ENCODE measurements at places on chromosomes 4 and X.

DNA sequence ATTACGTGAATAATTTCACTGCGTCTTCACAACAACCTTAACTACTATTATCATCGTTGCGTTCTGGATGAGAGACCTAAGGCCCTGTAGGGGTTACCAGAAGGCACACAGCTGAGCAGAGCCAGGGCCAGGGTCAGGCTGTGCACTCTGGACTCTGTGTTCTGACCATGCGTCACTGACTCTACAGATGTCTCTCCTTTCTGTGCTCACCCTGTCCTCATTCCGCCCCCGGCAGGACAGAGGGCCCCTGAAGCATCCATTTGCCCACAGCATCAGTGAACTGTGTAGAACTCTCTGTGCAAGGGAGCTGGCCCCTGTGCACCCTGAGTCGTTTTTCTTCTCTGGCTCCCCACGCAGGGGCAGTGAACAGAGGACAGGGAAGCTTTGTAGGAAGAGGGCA, 21.3 kb downstream of the GPKOW start:
- no peak for DNase-seq

DNA sequence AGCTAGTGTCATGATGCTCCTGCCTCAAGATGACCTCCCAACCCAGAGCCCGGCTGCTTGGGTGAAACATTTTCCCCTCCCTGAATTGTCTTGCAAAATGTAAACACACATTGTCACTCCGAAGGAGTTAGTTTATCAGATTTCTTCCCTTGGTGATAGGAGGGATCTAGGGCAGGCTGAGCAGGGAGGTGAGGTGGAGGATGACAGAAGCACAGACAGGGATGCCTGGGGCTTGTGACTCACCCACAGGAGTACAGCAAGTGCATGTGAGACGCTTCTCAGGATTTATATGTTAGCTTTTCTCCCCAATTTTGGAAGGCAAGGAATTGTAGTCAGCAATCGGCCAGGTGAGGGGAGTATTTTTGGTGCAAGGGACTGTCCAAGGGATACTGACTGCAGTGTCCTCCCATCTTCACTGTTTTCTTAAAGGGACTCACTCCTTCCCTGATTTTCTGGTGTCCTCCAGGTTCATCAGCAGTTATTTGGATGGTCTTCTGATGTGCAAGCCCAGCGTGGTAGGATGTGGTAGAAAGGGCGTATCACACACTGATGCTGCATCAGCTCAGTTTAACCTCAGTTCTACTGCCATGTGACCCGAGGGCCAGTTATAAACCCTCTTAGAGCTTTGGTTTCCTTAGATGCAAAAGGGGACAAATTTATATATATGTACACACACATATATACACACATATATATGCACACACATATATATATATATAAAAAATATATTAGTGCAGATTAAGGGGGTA, 46.2 kb upstream of the IGFBP7 start:
- DNase-seq = no peak

DNA sequence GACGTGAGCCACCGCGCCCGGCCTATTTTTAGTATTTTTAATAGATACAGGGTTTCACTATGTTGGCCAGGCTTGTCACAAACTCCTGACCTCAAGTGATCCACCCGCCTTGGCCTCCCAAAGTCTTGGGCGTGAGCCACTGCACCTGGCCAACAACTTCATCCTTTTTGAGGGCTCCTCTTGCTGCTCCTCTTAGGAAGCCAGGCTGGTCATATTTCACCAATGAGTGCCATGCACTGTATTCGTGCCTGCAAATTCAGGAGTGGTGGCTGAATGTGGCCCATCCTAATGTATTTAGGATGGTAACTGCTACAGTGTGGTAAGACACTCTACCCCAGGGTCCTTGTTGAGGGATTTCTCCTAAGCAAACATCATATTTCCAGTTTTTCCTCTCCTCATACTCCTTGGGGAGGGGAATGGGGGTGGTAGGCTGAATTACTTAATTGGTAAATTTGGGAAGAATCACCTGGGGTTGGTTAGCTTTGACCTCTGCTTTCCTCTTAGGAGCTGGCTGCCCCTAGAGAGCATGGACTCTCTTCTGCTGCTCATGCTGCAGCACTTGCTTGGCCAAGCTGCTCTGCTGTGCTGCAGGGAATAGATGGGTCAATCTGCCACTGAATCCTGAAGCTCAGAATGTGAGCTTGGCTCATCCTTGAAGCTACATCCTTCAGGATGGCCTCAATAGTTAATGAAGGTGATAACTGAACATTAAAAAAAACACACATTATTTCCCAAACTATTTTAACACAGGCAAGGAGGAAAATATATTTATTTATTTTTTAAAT, 167.4 kb downstream of the HS3ST1 start:
- no peak for DNase-seq

- peak; percentile 53 for DNase-seq
Observed at GRCh38 chrX:40746521-40746920, 11.2 kb upstream of the MED14 start.

GRCh38 chrX:71945237-71945805, 34.7 kb downstream of the NHSL2 start:
- DNase-seq = no peak

DNA sequence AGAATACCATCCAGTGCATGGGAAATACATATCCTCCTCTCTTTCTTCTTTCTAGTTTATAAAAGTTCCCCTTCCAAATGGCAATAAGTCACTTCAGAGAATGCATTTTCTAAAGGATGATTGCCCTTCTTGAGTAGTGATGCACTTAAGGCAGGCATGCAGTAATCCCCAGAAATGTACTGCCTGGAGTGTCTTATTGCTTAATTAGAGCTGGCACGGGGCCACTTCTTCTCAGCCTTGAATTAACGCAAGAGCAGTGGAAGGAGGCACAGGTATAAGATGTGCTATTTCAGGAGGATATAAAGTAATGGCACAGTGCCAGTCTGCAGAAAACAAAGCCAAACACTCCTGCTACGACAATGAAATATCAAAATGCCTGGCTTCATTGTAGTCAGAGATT, 371.4 kb upstream of the FAM241A start:
- DNase-seq = no peak

- no peak for DNase-seq
Observed at GRCh38 chr4:121873604-121874003, 3.3 kb upstream of the BBS7 start.

- DNase-seq = no peak
Observed at GRCh38 chrX:85922821-85923220, 124.5 kb downstream of the CHM start.

- DNase-seq = no peak
Observed at GRCh38 chr4:114464726-114465272, 133.8 kb upstream of the UGT8 start.
